GOT3 (cell line): ENCODE measurements at places on chromosomes 1 and 21.

DNA sequence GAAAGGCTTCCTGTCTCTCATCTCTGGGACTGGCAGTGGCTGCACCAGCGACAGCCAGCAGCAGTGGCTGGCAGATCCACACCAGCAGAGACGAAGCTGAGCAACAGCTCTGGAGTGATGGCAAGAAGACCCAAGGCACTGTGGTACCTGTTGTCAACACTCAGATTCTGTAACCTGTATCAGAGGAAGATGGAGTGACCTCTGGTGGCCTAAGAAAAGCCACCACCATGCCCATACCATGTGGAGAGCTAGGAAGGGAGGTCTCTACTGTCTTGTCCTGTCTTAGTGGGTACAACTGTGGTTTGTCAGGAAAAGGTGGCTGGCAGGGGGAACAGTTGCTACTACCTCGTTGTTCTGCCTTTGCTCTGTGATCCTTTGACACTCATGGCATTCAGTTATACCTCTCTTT lies 22.5 kb upstream of the RHBDL2 start:
- DNase-seq = no peak

DNA sequence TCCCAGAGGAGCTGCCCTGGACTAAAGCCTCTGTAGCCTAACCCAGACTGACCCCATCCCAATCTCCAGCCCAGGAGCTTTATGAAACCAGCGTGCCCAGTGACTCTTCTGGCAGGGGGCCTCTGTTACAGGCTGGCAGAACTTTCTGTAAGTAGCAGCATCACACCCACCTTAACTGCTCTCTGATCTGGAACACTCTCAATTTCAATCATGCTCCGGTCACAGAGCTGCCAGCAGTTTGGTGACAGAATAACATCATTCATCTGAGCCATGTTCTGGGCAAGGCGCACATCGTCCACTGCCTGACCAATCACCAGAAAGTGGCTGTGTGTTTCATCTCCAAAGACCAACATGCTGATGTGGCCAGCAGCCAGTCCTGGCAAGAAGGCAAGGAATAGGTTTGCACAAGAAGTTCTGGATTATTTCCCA lies 14.7 kb downstream of the ADCY10 start:
- no peak for DNase-seq

DNA sequence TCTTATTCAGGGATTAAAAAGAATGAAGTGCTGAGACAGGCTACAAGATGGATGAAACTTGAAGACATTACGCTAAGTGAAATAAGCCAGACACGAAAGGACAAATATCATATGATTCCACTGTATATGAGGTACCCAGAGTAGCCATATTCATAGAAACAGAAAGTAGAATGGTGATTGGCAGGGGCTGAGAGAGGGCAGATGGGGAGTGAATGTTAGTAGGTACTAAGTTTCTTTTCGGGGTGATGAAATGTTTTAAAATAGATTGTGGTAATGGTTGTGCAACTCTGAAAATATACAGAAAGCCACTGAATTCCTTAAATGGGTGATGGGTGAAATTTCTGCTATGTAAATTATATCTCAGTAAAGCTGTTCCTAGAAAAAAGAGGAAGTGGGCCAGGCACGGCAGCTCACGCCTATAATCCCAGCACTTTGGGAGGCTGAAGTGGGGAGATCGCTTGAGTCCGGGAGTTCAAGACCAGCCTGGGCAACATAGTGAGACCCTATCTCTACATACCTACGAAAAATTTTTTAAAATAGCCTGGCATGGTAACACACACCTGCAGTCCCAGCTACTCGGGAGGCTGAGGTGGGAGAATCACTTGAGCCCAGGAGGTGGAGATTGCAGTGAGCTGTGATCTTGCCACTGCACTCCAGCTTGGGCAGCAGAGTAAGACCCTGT lies 15.9 kb downstream of the SLC27A3 start:
- no peak for DNase-seq

DNA sequence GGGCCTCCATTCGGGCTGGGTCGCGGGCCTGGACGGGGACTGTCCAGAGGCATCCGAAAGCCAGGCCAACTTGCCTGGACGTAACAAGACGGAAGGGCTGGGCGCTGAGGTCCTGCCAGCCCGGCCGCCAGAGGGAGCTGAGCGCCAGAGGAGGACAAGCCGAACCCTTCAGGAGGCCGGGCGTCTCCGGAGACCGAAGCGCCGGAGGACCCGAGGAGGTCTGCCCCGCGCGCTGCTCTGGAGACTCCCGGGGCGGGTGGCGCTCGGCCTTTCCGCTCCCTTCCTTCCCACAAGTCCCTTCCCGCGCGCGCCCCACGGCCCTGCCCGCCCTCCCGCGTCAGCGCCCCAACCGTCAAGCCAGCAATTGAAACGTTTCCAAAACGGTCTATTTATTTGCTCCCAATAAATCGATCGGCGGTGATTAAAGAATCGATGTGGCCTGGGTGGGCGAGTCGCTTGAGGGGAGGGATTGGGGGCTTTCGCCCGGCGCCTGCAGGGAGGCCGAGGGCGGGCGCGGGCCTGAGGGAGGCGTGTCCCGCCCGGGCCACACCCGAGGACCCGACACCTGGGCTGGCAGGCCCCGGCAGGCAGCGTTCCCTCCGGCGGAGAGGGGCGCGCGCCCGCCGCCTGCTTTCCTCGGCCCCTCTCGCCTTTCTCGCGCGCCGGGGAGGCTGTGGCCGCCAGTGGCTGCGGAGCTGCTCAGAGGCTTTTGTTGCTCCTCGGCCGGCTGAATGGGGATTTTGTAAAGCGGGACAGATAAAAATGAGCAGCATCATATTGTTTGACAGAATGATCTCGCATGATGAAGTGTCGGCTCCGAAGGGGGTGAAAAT lies 5.2 kb upstream of the FOXD3 start:
- DNase-seq = no peak

DNA sequence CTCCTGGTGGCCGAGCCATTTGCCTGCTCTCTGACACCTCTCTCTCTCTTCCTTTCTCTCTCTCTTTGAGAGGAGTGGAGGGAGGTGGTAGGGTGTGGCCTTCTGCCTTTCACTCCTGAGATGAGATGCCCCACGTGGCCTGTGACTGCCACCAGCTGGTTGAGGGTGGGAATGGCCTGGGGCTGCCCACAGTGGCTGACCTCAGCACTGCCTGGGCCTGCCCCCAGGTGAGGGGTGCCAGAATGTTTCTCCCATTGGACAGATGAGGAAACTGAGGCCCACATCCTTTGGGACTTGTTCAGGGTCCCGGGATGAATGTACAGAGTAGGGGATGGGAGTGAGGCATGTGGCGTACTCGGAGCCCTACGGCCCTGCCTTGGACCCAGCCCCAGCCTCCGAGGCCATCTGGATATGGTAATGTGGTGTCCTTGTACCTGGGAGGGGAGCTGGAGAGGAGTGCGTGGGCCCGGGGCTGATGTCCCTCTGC lies 12.7 kb upstream of the C1orf167 start:
- no peak for DNase-seq

GRCh38 chr1:248822148-248823032 lies 3.3 kb downstream of the SH3BP5L start:
- DNase-seq = no peak

- DNase-seq = no peak
These were observed 26.3 kb downstream of the SERINC2 start for GRCh38 chr1:31439276-31439675.

DNA sequence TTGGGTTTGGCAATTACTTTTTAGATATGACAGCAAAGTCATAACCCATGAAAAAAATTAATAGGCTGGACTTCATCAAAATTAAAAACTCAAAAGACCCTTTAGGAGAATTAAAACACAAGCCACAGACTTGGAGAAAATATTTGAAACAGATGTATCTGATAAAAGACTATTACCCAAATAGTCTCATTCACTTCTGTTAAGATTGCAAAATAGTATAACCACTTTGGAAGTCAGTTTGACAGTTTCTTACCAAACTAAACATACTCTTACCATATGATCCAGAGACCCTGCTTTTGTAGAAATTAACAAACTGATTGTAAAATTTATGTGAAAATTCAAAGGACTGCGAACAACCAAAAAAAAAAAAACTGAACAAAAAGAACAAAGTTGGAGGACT lies 32.5 kb upstream of the SLC44A3 start:
- no peak for DNase-seq

DNA sequence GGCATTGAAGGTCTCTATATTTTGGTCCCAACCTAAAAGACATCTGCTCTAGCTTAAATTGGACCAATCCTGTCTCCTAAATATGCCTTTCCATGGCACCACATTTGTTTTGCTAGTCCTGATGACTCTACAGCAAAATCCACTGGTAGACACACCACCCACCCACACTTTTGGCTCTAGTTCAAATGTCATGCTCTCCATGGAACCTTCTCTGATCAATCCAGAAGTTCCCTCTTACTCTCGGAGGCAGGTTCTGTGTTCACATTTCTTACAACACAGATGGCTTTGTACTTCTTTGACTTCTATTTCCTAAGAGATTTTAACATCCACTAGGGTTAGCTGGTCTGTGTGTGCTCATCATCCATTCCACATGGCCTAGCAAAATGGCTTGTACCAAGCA lies 151.3 kb downstream of the APP start:
- no peak for DNase-seq

DNA sequence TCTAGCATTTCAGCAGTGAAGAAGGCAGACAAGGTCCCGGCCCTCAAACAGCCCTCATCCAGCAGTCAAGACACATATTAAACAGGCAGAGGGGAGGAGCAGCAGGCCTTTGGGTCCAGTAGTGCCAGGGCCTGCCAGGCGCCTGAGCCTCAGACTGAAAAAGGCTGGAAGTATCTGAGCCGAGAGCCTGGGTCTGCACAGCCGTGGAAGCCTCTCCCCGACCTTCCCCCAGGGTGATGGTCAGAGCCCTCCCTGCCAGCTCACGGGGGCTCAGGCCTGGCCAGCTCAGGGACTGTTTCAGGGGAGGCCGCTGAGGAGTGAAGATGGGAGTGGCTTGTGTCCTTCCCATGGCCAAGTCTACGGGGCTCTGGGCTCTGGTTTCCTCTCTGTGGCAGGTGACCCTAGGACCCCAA lies 565.2 kb downstream of the PTPRU start:
- no peak for DNase-seq

DNA sequence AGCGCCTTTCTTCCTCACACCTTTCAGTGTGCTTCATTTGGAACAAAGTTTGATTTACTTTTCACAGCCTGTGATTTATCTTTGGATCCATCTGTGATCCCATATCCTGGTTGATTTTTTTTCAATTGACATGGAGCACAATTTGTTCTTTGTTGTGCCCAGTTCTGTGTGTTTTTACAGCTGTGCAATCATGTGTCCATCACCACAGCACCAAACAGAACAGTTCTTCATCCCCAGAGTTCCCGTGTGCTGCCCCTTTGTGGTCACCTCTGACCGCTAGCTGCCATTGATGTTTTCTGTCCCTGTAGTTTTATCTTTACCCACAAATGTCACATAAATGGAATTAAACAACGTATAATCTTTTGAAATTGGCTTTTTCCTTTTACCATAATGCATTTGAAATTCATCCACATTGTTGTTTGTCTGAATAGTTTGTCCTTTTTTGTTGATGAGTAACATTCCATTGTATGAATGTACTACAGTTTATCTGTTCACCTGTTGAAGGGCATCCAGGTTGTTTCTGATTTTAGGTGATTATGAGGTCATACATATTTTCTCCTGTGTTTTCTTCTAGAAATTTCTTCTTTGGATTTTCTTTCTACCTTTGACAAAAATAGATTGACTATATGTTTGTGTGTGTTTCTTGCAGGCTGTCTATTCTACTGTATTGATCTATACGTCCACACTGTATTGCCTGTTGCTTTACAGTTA lies 17.4 kb downstream of the MIGA1 start:
- DNase-seq = no peak

- no peak for DNase-seq
These were observed 305.7 kb downstream of the SETD4 start for GRCh38 chr21:35754583-35754982.

GRCh38 chr1:76137746-76138145 lies 63.2 kb downstream of the ST6GALNAC3 start:
- DNase-seq = no peak

DNA sequence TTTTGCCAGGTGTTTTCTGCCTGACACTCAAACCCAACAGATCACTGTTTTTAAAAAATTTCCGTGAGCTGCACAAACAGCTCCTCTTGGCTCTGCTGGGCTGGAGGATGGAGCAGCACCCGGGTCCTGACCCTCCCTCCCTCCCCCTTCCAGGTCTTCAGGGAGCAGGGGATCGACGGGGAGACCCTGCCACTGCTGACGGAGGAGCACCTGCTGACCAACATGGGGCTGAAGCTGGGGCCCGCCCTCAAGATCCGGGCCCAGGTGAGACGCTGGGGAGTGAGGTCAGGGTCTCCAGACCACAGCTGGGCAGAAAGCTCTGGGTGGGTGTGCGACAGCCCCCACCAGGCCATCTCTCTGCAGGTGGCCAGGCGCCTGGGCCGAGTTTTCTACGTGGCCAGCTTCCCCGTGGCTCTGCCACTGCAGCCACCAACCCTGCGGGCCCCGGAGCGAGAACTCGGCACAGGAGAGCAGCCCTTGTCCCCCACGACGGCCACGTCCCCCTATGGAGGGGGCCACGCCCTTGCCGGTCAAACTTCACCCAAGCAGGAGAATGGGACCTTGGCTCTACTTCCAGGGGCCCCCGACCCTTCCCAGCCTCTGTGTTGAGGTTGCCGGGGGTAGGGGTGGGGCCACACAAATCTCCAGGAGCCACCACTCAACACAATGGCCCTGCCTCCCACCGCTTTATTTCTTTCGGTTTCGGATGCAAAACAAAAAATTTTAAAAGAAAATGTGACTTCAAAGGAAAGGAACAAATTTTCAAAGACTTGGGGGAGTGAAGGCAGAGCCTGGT lies 15.3 kb downstream of the NOC2L start:
- DNase-seq = no peak

GRCh38 chr21:29953072-29953471 lies 13.3 kb upstream of the GRIK1 start:
- no peak for DNase-seq

- DNase-seq = no peak
These were observed 646 bp upstream of the RRP15 start for GRCh38 chr1:218284377-218284916.

DNA sequence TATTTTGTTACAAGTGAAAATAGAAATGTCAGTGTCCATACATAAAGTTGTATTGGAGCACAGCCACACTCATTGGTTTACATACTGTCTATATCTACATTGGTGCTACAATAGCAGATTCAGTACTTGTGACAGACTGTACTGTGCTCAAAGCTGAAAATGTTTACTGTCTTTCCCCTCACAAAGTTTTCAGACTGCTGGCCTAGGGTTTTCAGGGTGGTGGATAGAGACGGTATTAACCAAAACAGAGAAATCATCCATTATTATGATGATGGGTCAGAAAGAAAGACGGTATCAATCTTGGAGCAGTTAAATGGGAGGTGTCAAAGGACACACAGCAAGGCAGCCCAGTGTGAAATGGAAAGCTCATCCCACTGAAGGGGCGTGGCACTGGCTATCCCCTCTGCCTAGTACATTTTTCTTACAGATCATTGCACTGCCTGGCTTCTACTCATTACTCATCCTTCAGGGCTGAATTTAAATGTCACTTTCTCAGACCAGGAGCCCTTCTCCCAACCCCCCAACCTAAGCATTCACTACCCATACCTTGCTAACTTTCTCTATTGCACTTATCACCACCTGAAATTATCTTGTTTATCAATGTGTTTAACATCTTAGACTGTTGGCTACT lies 10.2 kb downstream of the JAK1 start:
- DNase-seq = no peak
